NCI-H524 treated with DMSO at 0.1 percent for 48 hours (cell line): ENCODE measurements at places on chromosomes 1 and 21.

GRCh38 chr1:55473661-55474060 lies 258.5 kb upstream of the USP24 start:
- DNase-seq = no peak

GRCh38 chr1:178724376-178724727 lies 692 bp upstream of the RALGPS2 start:
- no peak for DNase-seq

DNA sequence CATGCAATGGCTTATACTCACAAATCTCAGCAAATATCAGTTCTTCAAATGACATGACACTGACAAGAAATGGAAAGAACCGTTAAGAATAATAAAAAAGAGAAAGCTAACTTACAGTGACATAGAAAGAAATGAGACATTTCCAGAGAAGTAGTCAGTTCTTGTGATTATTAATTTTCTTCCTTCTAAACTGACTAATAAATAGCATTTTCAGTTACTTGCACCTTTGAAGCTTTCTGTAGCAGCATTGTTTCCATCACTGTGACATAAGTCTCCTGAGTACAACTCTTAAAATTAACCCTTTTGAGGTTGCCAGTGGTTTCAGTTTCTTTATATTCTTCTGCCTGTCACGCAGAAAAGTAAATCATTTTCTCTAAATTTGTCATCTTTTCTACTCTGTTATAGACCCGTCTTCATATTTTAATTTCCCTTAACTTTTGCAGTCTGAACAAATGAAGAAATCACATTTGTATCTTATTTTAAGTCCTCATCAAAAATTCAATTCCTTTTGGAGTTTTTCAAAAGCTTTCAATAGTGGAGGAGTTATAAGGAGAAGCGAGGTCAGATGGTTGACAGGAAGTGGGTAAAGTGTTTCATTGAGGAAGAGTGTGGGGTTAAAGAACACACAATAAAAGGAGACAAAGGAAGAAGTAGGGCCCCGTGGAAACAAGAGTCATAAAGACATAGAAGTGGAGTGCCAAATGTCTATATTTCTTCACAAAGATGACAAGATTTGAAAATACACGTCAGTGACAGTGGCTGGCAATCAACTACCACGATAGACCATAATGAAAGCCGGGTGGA lies 57.9 kb upstream of the S1PR1 start:
- DNase-seq = no peak

GRCh38 chr21:44816761-44817505 lies 929 bp downstream of the SUMO3 start:
- DNase-seq = no peak

GRCh38 chr1:28887419-28887834 lies 26.9 kb upstream of the EPB41 start:
- DNase-seq = no peak

GRCh38 chr1:66732407-66733166 lies 19.7 kb upstream of the DYNLT5 start:
- DNase-seq = no peak

GRCh38 chr1:76480827-76481226 lies 386.5 kb upstream of the ST6GALNAC5 start:
- DNase-seq = no peak

- DNase-seq = no peak
Observed at GRCh38 chr1:107515702-107516101, 374.9 kb downstream of the NTNG1 start.

GRCh38 chr21:16125274-16125673 lies 395.5 kb downstream of the USP25 start:
- no peak for DNase-seq

- no peak for DNase-seq
Observed at GRCh38 chr1:189429610-189430009, 1048.1 kb downstream of the BRINP3 start.

- no peak for DNase-seq
Observed at GRCh38 chr1:36910886-36911540, 123.3 kb downstream of the GRIK3 start.

DNA sequence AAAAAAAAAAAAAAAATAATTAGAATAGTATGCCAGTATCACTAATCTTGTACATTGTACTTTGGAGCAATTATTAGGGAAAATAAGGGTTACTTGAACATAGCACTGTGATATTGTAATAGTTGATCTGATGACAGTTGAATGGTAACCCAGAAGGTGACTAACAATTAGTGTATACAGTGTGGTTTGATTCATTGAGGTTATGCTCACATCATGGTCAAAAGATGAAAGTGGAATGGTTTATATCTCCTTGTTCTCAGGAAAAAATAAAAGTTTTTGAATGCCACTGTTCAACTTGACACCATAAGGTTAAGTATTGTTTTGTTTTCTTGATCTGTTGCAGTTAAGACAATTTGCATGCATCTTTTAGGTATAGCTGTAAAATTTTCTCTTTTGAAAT lies 87.0 kb downstream of the GPR52 start:
- no peak for DNase-seq

DNA sequence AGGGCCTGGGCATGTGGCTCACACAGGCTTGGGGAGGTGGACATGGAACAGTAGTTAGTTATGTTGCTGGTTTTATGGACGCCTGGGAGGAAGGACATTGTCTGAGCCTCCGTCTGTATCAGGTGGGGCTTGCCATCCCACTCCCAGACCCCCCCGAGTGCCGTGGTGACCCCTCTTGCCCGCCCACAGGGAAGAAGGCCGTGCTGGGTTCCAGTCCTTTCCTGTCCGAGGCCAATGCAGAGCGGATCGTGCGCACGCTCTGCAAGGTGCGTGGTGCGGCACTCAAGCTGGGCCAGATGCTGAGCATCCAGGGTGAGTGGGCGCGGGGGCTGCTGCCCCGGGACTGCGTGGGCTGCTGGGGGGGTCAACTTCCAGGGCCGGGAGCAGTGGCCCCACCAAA lies 41.7 kb downstream of the COQ8A start:
- DNase-seq = no peak

GRCh38 chr1:45012639-45013278 lies 705 bp downstream of the UROD start:
- no peak for DNase-seq

GRCh38 chr1:54283635-54284385 lies 83.8 kb downstream of the MRPL37 start:
- DNase-seq = no peak

DNA sequence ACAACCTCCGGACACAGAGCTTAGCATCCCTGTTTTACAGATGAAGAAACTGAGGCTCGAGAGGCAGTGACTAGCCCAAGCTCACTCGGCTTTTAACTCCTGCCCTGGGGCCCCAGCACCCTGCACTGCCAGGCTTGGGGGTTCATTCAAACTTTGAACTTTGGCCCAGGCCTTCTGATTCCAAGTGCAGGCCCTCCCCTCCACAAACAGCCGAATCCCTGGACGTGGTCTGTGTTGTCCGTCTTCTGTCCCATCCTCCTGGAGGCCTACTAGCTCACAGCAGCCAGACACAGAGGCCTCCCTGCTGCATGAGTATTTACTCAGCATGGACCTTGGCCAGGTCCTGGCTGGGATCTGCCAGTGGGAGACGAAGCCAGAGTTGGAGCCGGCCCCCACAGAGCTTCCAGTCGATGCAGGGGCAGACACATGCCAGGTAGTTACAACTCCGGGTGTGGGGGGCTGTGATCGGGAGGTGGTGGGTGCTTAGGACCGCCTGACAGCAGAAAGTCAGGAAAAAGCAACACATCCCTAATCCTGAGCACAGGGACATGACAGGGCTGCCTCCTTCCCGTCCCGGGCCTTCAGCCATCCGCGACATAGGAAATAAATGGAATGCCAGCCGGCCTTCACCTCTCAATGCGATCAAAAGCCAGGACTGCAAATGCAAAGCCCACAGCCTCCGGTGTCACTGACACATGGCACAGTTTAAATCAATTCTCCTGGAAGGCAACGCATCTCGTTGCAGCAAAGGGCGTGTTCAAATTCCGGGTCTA lies 7.4 kb downstream of the IFFO2 start:
- no peak for DNase-seq

GRCh38 chr1:6260433-6260934 lies 414 bp downstream of the GPR153 start:
- no peak for DNase-seq

GRCh38 chr1:21123287-21123948 lies 53.3 kb downstream of the EIF4G3 start:
- DNase-seq = no peak

DNA sequence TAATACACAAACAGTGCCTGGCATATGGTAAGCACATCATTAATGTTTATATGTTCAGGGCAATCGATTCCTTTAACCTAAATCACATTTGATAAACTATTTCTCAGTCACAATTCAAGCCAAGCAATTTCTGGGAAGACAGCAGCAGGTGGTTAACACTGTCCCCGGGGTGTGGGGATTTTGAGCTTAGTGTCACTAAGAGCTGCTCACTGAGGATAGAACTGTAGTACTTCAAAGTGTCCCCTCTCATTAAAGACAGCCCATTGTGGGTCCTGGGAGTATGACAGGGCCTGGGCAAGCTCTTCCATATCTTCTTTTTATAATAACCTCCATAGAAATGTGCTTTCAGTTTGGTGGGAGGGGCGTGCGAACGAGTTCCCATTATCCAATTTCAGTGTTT lies 8.4 kb upstream of the GALNT2 start:
- DNase-seq = no peak

DNA sequence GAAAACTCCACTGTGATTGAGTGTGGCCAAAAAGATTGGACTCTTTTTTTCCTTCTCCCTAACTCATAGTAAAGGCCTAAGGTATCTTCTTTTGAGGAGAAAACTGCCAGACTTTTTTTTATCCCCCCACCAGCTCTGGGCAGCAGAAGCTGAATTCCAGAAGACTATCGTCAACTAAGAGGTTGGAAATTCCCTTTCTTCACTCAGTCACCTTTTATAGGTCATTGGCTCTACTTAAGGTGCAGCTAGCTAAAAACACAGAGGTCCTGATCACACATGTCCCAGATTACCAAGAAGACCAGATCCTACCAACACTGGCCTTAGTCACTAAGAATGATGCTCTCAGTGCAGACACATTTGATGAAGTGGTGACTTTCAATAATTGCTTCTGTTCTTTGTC lies 1441.2 kb downstream of the PLA2G4A start:
- DNase-seq = no peak

GRCh38 chr1:14567056-14567455 lies 31.4 kb upstream of the KAZN start:
- DNase-seq = no peak

DNA sequence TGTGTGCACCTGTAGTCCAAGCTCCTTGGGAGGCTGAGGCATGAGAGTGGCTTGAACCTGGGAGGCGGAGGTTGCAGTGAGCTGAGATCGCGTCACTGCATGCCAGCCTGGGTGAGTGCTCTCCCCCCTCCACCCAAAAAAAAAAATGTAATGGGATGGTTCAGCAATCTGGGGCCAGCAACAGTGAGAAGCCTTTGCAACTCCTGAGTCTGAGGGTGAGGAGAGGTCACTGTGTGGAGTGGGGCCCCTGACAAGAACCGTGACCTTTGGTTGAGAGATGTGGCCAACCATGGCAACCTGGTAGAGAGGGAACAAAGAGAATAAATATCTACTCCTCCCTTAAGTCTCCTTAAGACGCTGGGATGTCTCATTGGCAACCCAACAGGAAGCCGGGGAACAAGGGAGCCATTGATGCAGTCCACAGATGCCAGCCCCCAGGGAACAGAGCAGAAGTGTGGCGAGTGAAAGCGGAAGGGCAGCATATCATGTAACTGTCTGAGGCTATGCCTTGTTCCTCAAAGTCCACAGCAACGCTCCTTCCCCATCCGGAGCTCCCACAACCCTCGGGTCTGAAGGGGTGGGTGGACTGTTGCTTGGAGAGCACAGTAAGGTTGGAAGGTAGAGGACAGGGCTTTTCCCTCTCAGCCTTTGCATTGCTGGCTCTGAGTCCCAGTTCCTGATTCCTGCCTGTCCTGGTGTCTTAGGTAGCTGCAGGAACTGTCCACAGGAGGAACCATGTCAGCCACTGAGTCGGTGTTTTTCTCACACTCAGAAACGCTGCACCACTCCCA lies 8.3 kb downstream of the TRNP1 start:
- no peak for DNase-seq
